Suppressor macrophage treated with lipopolysaccharide for 1 hour (primary cell): ENCODE measurements at places on chromosomes 16 and 17.

DNA sequence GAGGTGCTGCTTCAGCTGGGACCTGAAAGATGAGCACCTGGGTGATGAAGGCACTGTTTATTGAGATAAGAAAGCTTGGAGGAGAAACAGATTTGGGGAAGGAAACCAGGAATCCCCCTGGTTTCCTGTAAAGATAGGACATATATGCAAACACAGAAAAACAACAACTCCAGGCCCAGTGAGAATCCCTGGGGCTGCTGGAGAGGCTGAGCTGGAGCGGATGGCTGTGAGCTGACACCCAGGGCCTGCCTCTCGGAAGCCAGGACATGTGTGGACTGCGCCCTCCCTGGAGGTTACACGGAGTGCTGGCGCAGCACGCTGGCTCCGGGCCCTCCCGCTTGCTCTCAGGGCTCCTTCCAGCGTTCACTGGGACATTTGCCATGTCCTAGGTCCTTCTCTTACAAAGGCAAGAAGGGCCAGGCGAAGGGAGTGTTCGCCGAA, 57.5 kb downstream of the CYB5B start:
- DNase-seq, result no peak

GRCh38 chr17:30091121-30091670, 25.4 kb upstream of the NSRP1 start:
- DNase-seq, result no peak

DNA sequence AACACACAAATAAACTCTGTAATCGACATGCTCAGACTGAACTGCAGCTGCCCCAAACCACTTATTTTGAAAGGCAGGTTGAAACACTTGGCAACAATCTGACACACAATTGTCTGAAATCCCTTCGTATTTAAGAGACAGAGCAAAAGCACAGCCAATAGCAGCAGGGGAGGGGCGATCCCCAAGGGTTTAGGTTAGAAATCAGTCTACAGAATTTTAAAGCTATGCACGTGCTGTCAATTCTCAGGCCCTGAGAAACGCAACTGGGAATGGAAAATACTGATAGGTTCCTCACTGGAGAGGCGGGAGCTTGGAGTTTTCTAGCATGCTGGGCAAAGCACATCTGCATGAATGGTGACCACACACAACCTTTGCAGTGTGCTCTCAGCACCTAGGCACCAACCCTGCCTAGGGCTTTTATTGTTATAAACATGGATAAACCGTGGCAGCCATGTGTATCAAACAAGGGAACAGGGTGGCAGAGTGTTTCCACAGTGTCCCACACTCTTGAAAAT, 168.0 kb downstream of the AATF start:
- no peak for DNase-seq

GRCh38 chr17:30794372-30794771, 30.1 kb downstream of the CRLF3 start:
- no peak for DNase-seq

DNA sequence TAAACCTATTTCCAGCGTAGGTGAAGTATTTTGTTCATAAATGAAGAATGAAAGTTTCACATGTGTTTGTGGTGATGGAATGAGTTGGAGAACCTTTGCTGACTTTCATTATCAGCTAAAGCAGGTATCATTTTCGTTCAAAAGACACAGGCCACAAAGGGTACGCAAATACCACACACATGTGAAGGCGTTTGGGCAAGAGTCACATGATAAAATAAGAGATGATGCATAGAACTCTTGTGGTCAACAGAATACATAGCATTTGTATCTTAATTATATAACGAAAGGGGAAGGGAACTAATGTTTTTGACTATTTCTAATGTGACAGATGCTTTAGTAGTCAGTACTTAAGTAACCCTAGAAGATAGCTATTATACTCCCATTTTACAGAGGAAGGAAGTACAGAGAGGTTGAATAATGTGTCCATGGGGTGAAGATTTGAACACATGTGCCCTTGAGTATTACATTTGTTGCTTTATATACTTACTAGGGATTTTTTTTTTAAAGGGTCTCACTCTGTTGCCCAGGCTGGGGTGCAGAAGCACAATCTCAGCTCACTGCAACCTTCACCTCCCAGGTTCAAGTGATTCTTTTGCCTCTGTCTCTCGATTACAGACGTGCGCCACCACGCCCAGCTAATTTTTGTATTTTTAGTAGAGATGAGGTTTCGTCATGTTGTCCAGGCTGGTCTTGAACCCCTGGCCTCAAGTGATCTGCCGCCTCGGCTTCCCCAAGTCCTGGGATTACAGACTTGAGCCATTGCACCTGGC, 4.8 kb downstream of the RPA1 start:
- DNase-seq, result peak; percentile 37

GRCh38 chr17:7237266-7237760, 1.9 kb downstream of the PHF23 start:
- DNase-seq, result no peak

DNA sequence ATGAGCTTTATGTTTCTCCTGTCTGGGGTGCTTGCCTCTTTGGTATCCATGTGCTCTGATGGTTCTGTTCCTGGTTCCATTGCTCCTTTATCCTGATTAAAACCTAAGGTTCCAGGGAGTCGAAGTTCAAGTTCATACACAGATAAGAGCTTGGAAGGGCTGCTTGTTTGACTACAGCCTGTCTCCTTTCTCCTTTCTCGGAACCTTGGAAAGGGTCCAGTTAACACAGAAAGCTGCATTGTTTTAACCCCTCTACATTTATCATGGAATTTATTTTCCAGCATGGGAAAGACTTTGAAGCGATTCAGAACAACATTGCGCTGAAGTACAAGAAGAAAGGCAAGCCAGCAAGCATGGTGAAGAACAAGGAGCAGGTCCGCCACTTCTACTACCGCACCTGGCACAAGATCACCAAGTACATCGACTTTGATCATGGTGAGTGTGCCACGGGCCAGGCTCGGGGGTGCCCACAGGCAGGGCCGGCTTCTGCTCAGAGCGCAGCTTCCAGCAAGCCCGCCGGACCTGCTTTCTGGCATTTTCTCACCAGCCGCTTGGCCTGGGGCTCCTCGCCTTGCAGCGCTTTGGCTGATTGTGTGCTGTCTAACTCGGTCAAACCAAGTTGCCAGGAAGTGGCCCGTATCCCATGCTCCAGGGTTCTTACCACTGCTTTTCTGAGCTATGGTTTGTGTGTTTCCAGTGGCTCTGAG, 19.9 kb downstream of the CRAMP1 start:
- DNase-seq, result no peak

DNA sequence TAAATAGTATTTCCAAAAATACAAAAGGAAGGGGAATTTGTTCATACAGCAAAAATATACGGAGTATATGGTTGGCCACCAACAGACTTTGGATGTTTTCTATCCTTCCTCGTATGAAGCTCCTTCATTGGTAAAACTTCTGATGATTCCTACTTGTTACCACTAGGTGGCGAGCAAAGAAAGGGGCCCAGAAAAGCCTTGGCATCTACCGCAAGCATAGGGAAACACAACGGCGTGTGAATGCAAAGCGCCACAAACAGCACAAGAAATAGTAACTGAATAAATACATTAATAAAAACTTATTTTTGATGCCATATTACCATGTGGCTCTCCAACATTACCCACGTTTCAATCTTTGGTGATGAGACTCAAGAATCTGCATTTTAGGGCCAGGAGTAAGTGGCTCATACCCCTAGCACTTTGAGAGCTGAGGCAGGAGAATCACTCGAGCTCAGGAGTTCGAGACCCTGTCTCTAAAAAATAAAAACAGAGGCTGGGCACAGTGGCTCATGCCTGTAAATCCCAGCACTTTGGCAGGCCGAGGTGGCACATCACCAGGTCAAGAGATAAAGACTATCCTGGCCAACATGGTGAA, 34.5 kb downstream of the YWHAE start:
- peak; percentile 81 for DNase-seq

GRCh38 chr17:49514071-49514721, 19.1 kb downstream of the NGFR start:
- DNase-seq, result peak; percentile 51

DNA sequence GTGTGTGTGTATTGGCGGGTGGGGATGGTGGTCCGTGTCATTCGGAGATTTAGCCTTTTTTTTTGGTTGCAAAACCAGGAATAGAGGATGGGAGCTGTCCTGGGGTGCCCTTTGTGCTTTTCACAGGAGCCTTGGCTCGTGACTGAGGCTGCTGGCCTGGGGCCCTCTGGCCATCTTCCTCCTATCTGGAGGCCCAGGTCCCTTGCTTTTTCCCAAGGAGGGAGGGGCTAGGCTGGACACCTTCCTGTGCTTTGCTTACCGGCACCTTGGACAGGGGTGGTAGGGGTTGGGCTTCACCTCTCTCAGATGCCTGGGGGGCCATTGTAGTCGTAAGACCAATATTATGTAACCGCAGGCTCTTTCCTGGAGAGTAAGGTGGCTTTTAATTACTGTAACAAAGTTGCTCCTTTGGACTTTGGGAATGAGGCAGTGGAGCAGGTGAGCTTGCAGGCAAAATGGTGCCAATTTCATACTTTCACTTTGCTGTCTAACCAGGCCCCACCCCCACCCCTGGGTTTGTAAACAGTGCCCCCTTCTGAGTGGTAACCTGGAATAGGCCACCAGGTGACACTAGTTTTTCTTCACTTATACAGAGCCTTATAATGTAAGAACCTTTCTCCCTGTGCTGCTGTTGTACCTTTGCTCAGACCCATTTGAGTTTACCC, 1.2 kb downstream of the DYNLL2 start:
- no peak for DNase-seq

GRCh38 chr16:24273508-24274182, 17.5 kb downstream of the CACNG3 start:
- peak; percentile 88 for DNase-seq

GRCh38 chr16:67165121-67166078, 855 bp downstream of the HSF4 start:
- peak; percentile 46 for DNase-seq
